ENCODE measurements at places on chromosomes 5 and 9. TPM values are rescaled to one million over a fixed set of nuclear protein-coding genes. Genes with fewer than 3 reads are reported as not detected.

GRCh38 chr9:72173080-72173479, 23.8 kb downstream of the GDA start:
- no peak for DNase-seq

DNA sequence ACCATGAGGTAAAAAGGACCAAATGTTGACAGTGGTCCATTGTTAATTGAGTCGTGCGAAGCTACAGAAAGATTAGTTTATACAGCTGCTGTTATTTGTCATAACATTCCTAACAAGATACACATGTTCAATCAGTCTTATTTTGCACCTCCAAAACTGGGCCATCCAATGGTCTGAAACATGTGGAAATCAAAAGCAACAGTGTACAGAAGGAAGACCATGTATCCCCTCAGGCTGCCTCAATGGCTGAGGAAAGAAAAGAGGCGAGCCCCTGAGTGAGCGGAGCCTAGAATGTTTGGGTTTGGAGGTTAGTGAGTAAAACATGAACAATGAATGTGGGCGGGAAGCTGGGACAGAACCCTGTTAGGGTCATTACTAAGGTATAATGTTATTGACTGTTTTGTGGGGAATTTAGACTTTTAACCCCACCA, 35.6 kb downstream of the NFIB start:
- DNase-seq = no peak

DNA sequence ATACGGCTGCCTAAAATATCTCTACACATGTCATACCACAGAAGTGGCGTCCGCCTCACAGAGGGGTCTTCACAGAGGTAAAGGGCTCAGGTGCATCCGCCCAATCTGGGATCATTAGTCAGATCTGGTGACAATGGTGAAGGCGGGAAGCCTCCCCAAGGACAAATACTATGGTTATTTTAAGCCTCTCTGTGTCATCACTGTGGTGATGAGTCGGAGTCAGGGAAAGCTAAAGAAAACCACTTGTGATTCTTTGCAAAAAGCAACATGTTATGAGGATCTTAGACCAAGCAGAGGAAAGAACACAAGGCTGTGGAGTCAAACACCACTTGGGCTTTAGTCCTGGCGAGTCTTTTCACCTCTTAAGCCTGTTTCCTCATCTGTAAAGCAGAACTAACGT, 190.4 kb downstream of the DRD1 start:
- DNase-seq = no peak

GRCh38 chr9:113882636-113883164, 6.6 kb downstream of the ZNF618 start:
- no peak for DNase-seq

- DNase-seq = no peak
Measured at GRCh38 chr5:181044662-181045305, 4.7 kb downstream of the BTNL9 start.

- no peak for DNase-seq
Measured at GRCh38 chr5:179122411-179123108, 62.4 kb downstream of the ZNF354C start.

DNA sequence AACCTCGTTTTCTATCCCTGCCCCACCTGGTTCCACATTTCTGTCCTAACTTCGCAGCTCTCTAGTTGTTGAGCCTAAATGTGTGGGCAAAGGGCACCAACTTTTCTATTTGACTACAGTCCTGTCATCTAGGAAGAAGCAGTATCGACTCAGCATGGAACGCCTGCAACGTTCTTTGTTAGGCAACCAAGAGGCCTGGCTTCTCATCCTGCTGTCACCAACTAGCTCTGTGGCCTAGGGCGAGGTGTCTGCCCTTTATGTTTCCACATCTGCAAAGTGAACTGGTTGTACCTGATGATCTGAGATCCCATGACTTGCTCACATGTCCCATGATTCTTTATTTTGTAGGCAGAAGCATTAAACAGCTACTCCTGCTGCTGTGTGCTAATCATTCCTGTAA, 248.9 kb downstream of the ADAMTSL1 start:
- DNase-seq = no peak

CAMLG gene
- polyA plus RNA-seq = 74.3 TPM

Data from left renal pelvis (tissue), 4 donors.